ENCODE measurements at places on chromosomes 12 and 14.

DNA sequence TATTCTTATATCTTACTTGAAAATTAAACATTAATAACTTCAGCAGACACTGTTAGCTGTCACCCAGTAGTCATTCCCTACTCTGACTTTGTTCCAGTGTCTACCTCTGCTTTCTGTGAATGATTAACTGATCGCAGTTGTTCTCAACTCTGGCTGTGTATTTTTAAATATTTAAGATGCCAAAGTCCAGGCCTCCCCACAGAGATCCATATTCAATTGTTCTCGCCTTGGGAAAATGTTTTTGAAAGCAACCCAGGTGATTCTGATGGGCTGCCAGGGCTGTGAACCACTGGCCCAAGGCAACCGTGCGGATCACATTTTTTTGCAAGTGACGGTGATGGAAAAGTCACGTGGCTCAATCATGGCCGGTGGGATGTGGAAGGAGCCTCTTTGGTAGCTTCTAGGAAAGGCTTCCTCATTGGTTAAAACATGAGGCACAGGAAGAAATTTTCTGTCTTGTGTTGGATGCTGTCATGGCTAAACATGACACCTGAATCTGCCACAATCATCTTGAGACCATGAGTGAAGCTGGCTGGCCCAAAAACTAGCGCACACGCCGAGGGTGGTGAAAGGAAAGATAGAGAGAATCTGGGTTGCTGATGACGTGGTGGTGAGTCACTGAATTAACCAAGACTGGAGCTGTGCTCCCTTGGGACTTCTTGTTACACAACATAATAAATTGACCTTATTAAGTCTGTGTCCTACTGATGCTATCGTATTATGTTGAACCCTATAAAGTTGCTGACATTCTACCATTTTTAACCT is 37.2 kb downstream of the RDH12 start:
- DNase-seq, result no peak

DNA sequence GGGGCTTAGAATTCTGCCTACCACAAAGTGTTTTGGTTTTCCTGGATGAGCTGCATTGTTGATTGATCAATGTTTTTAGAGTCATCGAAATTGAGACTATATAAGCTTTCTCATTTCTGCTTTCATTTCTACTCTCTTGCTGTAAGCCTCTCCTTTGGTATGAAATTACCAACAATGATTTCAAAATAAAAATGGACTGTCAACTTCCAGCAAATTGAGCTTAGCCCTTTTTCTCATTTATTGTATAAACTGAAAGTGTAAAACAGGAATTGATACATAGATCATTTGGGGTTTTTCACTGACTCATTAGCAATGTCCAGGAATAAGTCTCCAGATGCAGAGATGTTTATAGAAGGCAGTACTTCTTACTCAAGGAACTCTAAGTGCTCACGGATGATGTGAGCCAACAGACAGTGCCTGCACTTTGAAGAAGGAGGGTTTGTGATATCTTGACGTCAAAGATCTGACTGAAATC is 20.0 kb upstream of the PCNX1 start:
- DNase-seq, result no peak

GRCh38 chr14:75060420-75060819 is 3.4 kb downstream of the ACYP1 start:
- no peak for DNase-seq

DNA sequence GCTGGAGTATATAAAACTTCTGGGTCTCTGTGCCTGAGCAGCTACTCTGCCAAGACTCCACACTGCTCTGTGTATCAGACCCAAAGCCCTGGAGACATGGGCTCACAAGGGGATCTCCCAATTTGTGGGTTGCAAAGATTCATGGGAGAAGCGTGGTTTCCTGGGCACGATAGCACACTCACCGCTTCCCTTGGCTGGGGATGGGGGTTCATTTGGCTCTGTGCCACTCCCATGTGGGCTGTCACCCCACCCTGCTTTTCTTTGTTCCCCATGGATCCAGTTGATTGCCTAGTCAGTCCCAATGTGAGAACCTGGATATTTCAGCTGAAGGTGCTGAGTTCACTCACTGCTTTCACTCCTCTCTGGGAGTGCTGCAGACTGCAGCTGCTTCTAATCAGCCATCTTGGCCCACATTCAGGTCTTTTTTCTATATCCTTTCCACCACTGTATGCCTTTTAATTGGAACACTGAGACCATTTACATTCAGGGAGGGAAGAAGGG is 40.0 kb upstream of the PCNX4 start:
- DNase-seq, result no peak

- DNase-seq, result no peak
These were observed 64.8 kb downstream of the WSCD2 start for GRCh38 chr12:108193917-108194316.

GRCh38 chr12:20629414-20630156 is 65.5 kb upstream of the SLCO1C1 start:
- DNase-seq, result no peak

- no peak for DNase-seq
These were observed 85.6 kb downstream of the GLT1D1 start for GRCh38 chr12:128938886-128939285.

DNA sequence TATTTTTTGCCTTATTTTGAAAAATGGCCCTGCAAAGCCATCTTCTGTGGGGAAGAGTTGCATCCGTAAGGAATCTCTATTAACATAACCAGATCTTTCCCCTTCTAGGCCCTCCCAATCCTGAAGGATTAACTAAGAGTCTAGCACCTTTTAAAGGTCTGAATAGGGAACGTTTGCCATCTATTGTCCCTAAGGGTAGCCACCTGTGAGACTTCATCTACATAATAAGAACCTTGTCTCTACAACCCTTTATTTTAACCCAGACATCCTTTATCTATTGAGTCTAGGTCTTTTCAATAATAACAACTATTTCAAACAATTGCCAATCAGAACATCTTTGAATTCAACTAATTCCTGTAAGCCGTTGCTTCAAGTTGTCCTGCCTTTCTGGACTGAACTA is 4.4 kb downstream of the EDDM3B start:
- no peak for DNase-seq

Measured in activated CD4-positive, CD25-positive, alpha-beta regulatory T cell treated with anti-CD3 and anti-CD28 coated beads, Interleukin-2, amount 50 U/mL, for 16 hours (primary cell).